ENCODE measurements at places on chromosomes 7 and 10.

- DNase-seq: no peak
These were observed 13.2 kb downstream of the ARHGAP19 start for GRCh38 chr10:97279121-97279815.

DNA sequence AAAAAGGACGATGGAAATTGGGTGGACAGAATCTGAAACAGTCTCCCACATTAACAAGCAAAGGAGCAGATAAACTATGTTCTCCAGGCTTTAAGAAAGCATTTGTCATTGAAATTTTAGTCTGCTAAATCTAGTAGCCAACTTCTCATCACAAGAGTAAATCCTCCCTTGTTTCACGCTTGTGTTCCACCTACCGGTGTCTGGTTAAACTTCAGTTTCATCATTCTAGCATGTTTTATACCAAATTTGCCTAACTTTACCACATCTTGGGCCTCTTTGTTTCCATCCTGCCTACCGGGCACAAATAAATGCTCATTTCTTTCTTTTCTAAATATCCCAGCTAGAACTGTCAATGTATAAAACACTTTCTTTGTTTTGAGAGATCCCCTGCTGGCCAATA is 5.8 kb downstream of the LIPA start:
- DNase-seq: no peak

DNA sequence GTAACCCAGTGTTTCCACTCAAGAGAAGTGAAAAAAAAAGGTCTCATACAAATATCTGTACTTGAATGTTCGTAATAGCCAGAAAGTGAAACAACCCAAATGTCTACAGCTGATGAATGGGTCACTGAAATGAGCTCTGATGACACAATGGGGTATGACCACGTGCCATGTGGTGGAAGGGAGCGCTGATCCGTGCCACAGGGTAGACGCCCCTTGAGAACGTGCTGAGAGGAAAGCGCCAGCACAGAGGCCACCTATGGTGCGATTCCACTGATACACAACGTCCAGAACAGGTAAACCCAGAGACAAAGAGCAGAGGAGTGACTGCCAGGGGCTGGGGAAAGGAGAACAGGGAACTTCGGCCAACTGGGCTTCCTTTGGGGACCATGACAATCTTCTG is 50.3 kb downstream of the MAD1L1 start:
- DNase-seq: no peak

DNA sequence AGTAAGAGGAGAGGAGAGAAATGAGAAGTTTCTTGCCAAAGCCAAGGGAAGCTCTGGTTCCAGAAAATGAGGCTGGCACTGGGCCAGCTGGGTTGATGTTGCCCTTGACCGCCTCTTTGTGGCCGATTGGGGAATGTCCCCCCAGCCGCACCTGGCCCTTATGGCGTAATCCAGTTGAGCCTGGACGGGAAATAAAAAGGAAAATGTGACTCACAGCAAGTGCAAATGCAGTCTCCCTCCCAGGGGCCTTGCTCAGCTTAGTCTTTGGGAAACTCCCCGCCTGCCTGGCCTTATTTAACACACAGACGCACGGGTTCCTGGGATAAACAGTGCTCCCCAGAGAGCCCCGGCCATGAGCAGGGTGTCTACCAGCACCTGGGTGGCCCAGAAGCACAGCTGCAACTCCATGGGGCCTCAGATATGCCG is 174.8 kb downstream of the KIAA1217 start:
- DNase-seq: no peak

GRCh38 chr7:13028036-13028824 is 340.8 kb downstream of the ARL4A start:
- DNase-seq: no peak

DNA sequence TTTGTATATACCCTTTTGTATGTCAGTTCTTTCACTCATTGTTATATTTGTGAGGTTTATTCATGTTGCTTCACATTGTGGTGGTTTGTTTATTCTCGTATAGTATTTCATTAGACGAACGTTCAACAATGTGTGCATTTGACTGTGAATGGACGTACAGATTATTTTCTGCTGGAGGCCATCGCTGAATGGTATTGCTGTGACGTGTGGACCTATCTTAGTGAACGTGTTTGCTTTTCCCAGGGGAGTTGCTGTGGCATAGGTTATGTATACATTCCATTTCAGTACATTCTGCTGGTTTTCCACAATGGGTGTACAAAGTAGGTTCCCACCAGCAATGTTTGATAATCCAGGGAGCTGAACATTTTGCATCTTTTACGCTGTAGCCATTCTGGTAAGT is 31.1 kb upstream of the PLEKHS1 start:
- no peak for DNase-seq

Data from SIG-M5 (cell line).